ENCODE measurements at places on chromosomes 4 and X.

DNA sequence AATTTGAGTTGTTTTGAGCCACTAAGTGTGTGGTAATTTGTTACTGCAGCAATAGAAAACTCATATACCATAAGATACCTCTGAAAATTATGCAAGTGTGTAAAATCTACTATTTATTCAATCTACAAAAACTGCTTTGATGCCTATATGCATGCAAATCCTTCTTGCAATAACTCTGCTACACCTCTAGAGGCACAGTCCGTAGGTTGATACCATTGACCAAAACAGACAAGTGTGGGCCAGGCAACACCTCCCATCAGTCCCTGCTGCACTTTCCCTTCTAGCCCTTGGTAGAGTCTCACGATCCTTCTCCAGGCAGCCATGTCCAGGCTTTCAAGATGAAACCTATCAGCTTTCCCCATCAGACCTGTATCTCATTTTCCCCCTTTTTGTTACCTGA is 48.8 kb upstream of the FAM9A start:
- DNase-seq, result no peak

DNA sequence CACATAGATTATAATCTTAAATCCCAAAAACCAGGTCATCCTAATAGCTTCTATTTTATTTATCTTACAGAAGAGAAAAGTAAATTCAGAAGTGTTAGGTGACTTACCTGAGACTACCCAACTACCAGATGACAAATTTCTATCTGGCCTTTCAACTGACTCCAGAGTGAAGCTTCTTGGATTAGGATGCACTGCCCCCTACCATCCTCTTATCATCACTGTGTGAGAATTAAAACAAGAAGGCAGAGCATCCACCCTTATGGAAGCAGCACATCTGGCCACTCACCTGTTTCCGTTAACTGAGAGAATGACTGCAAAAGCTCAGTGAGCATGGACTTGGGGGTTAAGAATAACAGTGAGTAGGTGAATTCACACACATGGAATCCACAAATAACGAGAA is 502.6 kb upstream of the TECRL start:
- no peak for DNase-seq

DNA sequence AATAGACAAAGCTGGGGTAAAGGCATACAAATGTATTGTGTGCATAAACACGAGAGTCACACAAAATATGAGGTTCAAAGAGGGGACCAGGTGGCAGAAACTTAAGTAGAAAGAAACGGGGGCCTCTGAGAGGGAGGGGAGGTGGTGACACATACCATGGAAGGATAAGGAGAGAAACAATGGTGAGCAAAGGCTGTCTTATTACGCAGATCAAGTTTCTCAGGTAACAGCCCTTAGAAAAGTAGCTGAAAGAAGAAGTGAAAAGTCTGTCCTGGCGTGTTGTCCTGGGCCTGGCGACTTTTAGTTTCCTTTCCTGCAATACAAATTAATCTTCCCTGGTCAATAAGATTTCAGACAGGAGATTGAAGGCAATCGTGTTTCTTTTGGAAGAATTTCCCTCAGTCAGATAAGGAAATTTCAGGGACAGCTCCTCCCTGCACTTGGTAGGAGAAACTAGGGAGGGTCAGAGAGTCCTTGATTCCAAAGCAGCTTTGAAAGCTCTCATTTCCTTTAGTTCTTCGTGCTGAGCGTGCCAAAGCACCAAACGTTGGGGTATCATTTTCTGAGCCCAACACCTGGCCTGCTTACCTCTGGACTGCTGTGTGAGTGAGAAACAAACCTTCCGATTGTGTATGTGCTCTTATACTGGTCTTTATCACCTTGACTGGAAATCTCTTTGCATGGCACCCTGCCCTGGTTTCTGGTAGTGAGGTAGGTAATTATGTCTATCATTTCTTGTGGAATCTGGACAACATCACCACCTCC is 676.7 kb upstream of the LCORL start:
- no peak for DNase-seq

- DNase-seq, result no peak
Measured at GRCh38 chrX:670645-671044, 40.1 kb downstream of the SHOX start.

GRCh38 chrX:112696481-112696880 is 16.7 kb upstream of the LHFPL1 start:
- no peak for DNase-seq

- DNase-seq, result no peak
Measured at GRCh38 chr4:90099812-90100211, 27.4 kb upstream of the CCSER1 start.

DNA sequence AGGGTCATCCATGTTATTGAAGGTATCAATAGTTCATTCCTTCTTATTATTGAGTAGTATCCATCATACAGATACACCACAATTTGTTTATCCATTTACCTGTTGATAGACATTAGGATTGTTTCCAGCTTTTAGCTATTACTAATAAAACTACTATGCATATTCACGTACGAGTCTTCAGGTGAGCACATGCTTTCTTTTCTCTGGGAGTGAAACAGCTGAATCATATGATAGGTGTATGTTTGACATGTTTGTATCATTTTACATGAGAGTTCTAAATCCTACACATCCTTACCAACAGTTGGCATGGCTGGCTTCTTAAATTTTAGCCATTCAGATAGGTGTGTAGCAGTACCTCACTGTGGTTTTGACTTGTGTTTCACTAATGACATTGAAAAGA is 556.6 kb upstream of the DIPK2B start:
- no peak for DNase-seq

GRCh38 chr4:37742149-37742548 is 56.0 kb upstream of the RELL1 start:
- no peak for DNase-seq

GRCh38 chr4:116755051-116755450 is 330.3 kb downstream of the TRAM1L1 start:
- DNase-seq, result no peak

DNA sequence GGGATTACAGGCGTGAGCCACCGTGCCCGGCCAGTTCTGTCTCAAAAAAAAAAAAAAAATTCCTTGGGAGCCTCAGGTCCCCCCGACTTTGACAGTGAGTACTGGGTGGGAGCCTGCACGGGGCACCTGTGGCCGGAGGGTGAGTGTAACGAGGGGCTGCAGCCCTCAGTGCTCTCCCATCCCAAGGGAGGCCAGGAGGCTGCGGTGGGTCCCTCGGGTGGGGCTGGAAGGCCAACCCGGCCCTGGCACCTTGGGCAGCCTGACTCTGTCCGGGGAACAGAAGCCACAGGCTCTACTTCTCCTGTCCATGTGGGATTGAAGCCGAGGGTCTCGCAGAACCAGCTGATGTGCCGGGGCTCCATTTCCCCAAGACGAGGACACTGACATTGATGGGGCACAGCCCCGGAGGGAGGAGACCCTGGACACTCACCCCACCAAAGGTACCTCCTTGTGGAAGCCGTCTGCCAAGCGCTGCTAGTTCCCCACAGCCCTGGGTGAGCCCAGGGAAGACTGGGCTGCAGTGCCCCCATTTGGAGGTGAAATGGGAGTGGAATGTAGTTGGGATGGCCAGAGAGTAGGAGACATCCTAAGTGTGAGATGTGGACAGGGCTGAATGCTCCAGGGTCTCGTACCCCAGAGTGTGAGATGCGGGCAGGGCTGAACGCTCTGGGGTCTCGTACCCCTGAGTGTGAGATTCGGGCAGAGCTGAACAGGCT is 2.3 kb upstream of the SLC26A1 start:
- no peak for DNase-seq

GRCh38 chrX:46628460-46629371 is 55.2 kb downstream of the CHST7 start:
- peak; percentile 27 for DNase-seq

GRCh38 chr4:82610041-82610440 is 48.3 kb upstream of the TMEM150C start:
- no peak for DNase-seq

DNA sequence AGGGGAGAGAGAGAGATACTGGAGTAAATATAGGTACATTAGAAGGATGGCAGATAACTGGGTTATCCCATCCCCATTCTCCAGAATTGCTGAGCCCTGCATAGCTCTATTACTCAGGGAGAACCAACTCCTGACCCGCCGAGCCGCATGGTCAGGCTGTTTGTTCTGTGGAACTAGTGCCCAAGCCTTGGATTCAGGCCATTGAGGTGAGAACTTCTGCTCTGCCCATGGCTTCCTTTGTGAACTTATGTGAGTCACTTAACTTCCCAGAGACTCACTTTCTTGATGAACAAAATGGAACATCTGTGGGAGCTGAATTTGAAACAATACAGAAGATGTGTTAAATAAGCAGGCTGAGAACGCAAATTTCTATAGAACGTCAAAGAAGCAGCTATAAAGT is 54.2 kb downstream of the SPATA18 start:
- DNase-seq, result no peak

- DNase-seq, result no peak
Measured at GRCh38 chrX:139201924-139202323, 328.6 kb upstream of the F9 start.

Measured in GM03348 (cell line).